ENCODE measurements at places on chromosomes 1 and 21.
A peak's percentile ranks its signal among the peaks of the same experiment; 100 is the strongest.

DNA sequence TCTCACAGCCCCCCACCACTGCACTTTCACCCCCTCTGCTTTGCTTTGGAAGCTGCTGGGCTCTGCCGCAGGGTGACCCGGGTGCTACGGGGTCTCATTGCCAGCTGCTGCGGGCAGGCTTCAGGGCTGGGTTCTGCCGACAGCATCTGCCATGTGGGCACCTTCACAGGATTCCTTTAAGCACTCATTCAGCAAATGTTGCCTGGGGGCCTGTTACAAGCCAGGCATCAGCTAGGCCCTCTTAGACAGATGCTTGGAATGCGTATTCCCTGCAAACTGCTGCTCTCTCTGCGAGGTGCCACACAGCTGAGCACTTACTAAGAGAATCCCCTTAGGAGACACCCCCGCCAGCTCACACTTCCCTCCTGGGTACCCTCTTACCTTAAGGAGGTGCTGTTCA, 29.2 kb downstream of the COL16A1 start:
- no peak for DNase-seq

- no peak for DNase-seq
These were observed 33.9 kb downstream of the LDLRAP1 start for GRCh38 chr1:25577134-25577920.

DNA sequence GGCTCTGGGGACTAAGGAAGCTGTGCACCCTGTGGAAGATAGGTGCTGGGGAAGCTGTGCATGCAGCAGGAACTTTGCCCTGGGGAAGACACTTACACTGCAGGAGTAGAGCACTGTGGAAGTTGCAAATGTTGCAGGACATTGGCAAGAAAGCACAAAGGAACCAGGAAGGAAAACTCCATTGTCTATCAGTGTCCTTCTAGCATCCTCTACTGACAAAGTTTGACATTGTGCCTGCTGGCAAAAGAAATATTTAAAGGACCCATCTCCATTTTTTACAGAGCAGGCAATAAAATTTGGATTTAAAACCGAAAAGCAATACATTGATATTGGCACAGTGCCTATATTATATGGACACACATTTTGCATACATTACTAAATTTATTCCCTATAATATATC, 394.1 kb downstream of the PBX1 start:
- DNase-seq = no peak

DNA sequence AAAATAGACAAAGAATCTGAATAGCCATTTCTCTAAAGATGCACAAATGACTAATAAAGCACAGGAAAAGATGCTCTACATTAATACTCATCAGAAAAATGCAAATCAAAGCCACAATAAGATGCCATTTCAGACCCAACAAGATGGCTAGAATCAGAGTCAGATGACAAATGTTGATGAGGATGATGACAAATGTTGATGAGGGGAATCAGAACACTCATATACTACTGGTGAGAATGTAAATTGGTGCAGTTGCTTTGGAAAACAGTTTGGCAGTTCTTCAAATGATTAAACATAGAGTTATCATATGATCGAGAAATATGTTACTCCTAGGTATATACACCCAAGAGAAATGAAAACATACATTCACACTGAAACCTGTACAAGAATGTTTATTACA, 33.9 kb downstream of the LRRC40 start:
- DNase-seq = peak; percentile 14

- peak; percentile 92 for DNase-seq
These were observed at the start of gene CAMSAP2 for GRCh38 chr1:200738327-200738948. Gene CAMSAP2 (plus strand): TSS chr1:200738893. CDS start chr1:200739828, 935 bp downstream.

GRCh38 chr1:163712321-163712720, 390.6 kb downstream of the NUF2 start:
- DNase-seq = no peak

Data from fibroblast of skin of right biceps (primary cell).